ENCODE measurements at places on chromosomes 2 and 18.

DNA sequence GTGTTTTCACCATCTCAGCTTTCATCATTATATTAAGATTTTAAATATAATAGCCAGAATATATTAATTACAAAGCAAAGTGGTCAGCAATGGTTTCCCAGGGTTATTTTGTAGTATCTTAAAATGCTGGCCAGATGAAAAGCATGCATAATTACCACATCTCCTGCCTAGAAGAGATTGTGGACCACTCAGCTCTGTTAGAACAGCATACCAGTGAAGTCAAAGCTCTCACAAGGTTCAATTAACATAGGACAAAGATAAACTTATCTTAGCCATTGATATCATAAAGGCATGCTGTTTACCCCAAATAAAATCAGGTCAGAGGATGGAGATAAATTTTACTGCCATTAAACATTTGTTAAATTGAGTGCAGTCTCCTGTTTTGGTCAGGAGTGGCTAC, 19.3 kb upstream of the PDE1A start:
- DNase-seq = no peak

GRCh38 chr2:40859617-40860016, 407.7 kb upstream of the SLC8A1 start:
- no peak for DNase-seq

DNA sequence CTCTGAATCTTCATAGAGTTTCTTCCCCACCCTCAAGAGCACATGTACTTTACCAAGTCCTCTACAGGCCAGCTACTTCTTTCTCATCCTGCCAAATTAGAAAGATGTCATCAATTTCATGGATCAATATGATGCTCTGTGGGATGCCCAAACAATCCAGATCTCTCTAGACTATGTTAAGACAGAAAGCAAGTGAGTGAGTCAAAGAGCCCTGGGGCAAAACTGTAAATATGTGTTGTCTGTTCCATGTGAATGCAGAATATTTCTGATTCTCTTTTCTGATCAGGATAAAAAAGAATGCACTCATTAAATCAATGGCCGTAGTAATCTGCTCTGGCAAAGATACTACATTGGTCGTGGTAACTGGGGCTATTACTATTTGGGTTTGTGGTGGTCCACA, 53.1 kb upstream of the ROCK2 start:
- no peak for DNase-seq

GRCh38 chr2:134372611-134373131, 118.8 kb downstream of the MGAT5 start:
- no peak for DNase-seq

DNA sequence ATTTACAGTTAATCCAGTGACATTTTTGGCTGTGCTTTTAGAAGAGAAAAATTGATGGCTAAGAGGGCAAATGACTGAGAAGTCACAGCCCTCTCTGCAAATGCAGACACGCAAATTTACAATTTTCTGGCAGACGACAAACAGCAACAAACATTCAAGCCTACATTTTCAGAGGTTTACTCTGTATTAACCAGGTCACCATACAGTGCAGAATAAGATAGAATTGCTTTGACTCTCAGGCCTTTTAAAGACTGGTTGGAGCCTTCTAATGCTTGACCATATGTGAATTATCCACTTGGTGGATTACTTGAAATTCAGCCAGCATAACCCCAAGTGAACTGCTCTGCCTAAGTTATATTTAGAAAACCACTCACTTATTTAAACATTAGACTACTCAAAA, 280.9 kb upstream of the STON1 start:
- no peak for DNase-seq

DNA sequence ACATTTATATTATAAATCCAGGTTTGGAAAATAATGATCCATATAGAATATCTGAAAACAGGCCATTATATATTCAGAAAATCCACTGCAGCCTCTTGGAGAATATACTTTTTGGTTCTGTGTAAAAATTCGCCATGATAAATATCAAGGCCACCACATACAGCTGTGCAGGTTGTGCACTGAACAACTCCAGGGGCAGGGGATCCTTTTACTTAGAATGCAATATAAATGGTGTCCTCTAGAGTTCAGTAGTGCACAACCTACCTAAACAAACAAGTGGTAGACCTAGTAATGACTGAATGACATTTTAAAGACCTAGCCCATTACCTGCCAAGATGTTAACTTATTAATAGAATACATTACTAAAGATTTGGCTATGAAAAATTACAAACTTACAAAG, 22.4 kb downstream of the MOGAT1 start:
- DNase-seq = no peak

GRCh38 chr2:46576875-46577274, 97.5 kb downstream of the TMEM247 start:
- no peak for DNase-seq

DNA sequence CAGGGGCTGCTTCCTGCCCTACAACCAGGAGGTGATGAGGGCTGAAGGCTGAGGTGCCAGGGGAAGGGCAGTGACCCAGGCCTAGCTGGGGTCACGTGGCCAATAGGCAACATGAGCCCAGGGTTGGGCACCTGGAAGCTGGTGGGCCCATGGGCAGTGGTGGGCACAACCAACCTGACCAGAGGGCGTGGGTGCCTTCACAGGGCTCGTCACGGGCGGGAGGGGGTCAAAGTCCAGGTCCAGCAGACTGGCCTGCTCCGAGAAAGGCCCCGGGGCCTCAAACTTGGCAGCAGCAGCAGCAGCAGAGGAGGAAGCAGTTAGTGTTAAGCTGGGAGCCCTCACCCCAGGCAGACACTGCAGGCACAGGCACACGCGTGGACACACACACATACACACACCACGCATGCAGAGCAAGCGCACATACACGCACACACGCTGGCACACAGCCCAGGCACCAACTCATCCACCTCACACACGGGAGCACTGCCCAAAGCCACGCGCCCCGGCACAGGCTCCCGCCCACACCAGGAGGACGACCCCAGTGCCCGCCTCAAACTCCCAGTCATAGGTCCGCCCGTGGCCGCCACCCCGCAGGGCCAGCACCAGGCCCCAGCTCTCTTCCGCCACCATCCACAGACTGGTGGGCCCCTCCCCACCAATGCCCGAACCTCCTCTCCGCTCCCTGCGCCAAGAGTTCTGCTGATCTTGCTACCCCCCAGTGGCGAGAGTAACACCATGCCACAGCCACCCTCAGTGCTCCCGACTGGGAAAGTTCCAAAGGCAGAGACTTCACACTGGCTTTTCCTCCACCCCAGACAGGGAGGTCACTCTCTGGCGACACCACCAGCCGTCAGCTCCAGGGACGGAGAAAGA, 53.0 kb downstream of the BIN1 start:
- DNase-seq = peak; percentile 76

DNA sequence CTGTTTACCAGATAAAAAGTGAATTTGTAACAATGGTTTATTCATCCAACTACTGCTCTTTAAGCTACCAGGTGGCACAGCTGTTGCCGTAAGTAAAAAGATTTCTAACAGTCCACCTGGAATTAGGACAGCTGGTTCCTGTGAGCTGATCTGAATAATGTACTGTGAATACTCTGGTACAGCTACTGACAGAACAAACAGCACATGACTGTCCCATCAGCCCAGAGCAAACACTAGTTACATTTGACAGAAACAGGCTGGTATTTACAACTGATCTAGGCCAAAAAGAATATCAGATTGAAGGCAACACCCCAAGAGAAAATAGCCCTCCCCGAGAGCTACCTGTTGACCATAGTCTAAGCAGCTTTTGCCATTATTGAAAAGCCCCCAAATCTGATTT, 840.4 kb downstream of the CPS1 start:
- DNase-seq = no peak

Measured in left lung (tissue), 14 donors.